ENCODE measurements at places on chromosomes 2 and 18.

- DNase-seq: no peak
Measured at GRCh38 chr2:236840857-236841256, 244.8 kb upstream of the COPS8 start.

DNA sequence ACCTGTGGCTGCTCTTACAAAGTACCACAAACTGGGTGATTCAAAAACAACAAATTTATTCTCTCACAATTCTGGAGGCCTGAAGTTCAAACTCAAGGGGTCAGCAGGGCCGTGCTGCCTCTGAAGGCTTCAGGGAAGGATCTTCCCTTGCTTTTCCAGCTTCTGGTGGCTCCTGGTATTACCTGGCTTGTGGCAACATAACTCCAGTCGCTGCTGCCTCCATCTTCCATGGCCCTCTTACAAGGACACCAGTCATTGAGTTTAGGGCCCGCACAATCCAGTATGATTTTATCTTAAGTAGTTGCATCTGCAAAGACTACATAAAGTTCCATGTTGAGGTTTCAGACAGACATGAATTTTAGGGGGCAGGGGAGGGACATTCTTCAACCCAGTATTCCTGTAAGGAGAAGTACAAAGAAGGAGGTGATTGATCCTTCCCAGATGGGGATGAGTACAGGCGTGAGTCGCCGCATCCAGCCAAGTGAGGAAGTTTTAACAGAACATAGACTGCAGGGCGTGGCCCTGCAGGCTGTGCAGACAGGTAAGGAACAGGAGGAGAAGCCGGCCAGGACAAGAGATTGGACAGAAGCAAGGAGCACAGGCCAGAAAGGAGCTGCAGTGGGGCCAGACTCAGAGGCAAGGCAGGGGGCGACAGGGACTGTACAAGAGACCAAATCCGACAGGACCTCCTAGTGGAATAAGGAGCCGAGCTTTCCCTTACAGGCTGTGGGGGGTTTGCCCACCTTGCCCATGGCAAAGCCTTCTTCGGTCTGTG, 44.4 kb upstream of the BZW1 start:
- no peak for DNase-seq

- DNase-seq: no peak
Measured at GRCh38 chr2:173002751-173003541, 72.7 kb upstream of the MAP3K20 start.

DNA sequence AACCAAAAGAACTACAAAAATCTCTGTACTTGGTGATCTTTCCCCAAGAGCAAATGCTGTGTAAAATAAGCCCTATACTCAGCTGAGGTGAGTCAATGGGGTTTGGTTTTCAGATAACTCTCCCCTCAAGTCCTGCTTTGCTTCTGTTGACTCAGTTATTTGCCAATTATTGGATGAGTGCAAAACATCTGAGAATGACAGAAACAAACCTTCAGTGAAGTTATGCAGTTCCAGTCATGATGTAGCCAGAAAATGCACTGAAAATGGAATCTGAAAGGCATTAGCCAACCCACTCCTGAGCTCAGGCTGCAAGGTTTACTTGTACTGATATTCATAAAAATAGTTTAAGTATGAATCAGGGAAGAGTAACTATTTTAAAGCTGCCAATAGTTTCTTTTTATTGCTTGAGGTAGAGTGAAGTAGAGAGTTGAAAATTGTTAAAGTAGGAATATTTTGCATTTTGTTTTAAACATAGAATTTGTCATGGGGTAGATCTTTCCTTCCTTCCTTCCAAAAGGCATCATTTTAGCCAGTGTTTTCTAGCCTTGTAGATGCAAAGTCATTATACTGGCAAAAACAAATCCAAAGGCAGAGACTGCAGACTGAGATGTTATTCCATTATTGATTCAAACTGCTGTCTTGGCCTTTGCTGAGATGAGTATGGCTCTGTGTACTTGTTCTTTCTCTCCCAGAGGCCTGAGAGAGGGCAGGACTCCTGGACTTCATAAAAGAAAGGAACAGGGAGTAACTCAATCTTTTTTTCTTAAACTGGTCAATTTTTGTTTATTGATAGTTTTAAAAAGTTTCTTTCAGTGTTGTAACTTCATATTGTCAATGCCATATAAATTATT, 215.3 kb downstream of the RND3 start:
- DNase-seq: no peak

- no peak for DNase-seq
Measured at GRCh38 chr2:241608881-241609280, 28.1 kb downstream of the THAP4 start.

DNA sequence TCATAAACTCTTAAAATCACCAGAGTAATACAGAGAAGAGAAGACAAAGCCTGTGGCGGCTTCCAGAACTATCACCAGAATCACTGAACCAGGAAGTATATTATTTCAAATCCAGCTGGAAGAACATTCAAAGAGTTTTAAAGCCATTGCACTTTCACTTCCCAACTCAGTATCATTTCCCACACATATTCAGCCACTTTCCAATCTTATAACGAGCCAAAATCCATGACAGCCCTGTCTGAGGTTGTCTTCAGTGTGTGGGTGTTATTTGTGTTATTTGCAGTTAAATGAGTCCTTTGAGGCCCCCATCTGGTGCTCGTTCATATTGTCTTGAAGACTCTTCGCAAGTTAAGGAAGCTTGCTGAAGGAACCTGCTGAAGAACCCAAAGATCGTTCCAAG, 559.9 kb downstream of the TSN start:
- DNase-seq: no peak

DNA sequence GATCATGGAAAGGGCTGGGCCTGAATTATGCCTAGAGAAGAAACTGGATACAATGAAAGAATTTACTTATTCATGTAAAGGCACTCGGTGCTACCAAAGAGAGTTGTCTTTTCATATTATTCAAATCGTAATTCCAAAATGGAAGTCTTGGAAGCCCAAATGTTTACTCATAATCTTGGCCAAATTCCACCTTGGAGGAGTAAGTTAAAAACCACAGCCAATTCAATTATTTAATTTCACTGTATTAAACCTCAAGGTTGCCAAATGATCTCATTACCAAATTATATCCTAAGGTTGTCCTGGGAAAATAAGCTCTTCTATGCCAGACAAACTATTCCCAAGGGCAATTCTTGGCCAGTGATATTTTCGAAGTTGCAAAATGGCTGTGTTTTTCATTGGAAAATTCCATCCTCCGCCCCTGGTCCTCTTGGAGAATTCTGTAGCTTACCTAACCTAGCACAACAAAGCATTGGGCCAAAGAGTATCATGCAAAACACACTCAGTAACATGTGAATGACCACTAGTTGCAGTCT, 11.1 kb upstream of the VPS4B start:
- no peak for DNase-seq

- no peak for DNase-seq
Measured at GRCh38 chr18:45801416-45802004, 24.0 kb upstream of the SIGLEC15 start.

DNA sequence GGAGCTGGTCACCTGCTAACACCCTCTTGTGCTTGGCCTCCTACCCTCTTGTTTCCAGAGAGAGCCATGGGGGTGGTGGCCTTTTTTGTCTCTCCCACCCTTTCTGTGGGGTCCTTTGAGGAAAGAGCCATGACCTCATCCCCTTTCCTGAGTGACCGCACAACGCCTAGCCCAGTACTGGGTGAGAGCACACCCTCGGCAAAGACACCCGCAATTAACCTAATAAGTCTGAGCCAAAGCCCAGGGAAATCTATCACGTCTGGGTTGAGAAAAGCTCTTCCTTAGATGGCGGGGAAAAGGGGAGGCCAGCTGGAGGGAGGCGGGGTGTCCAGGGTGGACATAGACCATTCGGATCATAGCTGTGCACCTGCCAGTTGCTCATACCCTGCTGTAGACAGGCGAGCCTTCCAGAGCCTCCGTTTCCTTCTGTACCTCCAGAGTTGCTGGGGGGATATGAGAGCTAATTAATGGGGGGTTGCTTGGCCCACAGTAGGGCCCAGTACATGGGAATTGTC, 93.7 kb upstream of the MCFD2 start:
- DNase-seq: no peak

GRCh38 chr2:8203364-8203763, 478.5 kb upstream of the ID2 start:
- no peak for DNase-seq

DNA sequence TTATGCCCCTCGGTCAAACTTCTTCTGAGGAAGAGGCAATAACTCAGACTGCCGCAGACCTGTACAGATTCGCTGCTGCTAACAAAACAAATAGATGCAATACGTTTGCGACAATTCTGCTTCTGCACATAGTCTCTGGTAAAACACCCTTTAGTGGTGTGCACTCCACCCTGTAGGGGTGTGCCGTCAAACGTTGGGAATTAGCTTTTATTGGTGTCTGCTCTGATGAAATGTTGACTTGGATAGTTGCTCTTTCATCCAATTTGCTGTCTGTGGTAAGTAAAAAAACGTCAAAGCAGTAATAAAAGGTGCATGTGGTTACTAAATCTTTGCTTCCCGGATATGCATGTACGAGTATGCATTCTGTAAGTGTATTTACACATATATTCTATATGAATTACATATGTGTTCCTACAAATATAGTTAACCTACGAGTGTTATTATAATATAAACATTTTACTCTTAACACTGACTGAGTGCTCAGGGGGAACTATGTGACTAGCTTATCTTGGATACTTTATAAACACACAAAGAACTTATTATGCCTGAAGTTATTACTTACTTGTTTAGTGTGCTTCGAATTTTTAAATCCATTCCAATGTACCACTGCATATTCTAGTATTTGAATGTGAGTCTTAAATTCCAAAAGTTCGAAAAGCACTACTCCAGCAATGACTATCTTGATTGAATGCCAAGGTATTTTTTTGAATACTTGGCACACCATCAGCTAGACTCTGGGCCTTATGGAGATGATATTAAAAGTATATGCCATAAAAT, 610.2 kb downstream of the ZEB2 start:
- no peak for DNase-seq

GRCh38 chr2:126885751-126886210, 12.9 kb upstream of the TEX51 start:
- DNase-seq: no peak

- no peak for DNase-seq
Measured at GRCh38 chr18:64180617-64181016, 31.7 kb upstream of the LINC00305 start.

- DNase-seq: no peak
Measured at GRCh38 chr2:180554330-180554729, 426.1 kb upstream of the UBE2E3 start.

DNA sequence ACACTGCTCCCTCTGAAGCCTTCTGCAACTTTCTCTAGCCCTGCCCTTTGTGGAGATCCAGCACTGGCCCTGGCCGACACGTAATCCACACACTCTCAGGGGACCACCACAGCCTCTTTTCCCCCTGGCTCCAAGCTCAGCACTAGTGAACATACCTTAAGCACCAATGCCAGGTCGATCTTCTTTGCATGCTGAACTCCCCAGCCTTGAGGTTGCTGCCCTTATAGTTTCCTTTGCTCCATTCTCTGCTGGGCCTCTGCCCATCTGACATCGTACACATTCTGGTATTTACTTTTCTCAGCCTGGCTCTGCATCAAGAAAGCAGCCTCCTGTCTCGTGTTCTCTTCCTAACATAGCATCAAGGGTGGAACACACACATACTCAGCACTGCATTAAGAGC, 361.5 kb downstream of the LPIN1 start:
- DNase-seq: no peak

- DNase-seq: no peak
Measured at GRCh38 chr18:69408522-69408921, 7.8 kb downstream of the DOK6 start.

DNA sequence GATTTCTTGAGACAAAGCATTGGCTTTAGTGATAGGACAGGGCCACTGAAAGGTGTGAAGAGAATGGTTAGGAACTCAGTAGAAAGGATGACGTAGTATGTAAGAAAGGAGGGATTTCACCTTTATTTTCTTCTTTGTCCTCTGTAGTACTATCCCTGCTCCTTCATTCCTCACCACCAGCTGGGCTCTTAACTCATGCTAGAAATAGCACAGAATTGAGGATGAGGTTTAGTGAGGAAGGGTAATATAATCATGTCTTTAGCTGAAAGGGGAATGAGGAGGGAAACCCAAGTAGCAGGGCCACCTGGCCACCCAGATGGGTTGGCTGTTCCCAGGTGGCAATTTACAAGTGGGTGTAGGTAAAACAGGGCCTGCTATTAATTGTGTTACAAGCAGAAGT, 15.2 kb downstream of the ACVR2A start:
- DNase-seq: no peak

- DNase-seq: peak; percentile 42
Measured at GRCh38 chr2:233350708-233351107, 3.6 kb upstream of the DGKD start.

- no peak for DNase-seq
Measured at GRCh38 chr2:145919477-145919876, 1399.6 kb upstream of the ZEB2 start.

DNA sequence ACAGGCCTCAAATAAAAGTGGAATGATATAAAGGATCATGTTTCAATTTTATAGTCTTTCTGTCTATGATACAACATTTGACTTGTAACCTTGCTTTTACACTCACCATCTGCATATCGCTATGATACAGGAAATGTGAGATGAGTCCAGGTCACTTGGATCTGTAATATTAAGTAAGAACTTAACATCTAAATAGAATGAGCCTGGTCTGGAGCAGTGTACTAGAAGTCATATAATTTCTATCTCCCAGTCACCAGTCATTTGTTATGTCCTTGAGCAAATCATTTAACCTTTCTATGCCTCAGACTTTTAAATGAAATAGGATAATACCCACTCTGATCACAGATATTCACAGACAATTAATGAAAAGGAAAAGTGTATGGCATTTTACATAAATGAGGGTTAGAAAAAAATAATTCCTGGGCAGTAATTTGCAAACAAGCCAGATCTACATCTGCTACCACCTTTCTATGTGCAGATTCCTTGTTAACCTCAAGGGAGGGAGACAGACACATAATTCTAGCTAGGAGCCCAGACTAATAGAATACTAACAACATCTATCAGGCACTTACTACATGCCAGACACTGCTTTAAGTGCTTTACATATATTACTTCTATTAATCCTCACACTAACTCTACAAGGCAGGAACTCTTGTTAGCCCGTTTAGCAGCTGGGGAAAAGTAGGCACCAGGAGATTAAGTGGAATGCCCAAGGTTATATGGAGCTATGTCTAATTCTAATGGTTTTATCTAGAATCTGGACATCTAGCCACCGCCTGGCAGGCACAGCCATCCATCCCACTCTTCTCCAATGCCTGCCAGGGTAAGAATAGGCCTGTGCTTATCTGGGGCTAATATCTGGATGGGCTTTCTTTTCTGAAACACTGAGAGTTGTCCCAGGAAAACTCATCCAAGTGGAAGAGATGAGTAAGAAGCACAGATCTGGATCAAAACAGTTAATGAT, 313.6 kb upstream of the CDH20 start:
- DNase-seq: no peak
